ENCODE measurements at places on chromosomes 16 and 17.

DNA sequence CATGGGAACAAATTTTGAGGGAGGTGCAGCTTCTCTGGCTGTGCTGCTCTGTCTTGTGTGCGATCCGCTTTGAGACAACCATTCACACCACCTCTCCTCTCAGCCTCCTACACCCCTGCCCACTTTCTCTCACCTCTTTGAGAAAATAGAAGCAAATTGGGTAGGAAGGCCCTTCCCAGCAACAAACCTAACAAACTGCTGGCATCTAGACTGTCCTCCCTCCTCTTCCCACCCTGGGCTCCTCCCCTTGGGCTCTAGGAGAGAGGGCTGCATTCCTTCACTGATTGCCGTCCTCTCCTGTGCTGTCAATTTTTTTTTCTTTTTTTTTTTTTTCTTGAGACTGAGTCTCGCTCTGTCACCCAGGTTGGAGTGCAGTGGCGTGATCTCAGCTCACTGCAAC is 13.5 kb downstream of the CDIPT start:
- no peak for DNase-seq

DNA sequence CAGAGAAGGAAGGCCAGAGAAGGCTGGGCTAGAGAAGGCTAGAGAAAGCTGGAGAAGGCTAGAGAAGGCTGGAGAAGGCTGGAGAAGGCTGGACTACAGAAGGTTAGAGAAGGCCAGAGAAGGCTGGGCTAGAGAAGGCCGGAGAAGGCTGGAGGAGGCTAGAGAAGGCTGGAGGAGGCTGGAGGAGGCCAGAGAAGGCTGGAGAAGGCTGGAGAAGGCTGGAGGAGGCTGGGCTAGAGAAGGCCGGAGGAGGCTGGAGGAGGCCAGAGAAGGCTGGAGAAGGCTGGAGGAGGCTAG is 6.4 kb upstream of the OGFOD3 start:
- no peak for DNase-seq

DNA sequence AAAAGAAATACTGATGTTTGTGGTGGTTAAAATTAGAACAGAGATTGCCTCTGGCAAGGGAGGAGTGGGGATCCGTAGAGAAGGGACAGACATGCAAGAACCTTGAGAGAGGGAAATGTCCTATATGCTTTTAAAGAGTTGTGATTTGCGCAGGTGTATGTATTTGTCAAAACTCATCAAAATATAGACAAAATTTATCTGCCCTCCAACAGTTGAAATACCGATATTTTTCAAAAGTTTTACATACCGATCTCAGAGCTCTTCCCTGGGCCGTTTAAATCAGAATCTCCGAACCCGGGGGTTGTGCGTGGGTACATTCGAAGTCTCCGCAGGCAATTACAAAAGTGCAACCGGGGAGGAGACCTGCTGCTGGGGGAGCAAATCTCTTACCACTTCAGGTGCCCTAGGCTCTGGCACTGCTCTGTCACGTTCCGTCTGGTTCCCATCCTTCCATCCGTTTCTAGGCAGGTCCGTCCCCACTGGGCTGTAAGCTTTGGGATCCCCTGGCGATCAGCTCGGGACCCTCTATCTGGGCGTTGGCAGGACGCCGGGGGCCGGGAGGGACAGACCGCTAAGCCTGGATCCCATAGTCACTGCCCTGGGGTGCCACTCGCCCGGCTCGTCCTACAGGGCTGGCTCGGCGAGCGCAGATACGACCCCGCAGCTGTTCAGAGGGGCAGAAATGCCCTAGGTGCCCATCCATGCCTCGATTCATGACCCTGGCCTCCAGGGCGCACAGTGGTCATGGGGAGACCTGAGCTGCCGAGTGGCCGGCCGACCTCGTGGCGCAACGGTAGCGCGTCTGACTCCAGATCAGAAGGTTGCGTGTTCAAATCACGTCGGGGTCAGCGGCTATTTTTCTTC is 4.2 kb downstream of the BORCS6 start:
- DNase-seq, result no peak

DNA sequence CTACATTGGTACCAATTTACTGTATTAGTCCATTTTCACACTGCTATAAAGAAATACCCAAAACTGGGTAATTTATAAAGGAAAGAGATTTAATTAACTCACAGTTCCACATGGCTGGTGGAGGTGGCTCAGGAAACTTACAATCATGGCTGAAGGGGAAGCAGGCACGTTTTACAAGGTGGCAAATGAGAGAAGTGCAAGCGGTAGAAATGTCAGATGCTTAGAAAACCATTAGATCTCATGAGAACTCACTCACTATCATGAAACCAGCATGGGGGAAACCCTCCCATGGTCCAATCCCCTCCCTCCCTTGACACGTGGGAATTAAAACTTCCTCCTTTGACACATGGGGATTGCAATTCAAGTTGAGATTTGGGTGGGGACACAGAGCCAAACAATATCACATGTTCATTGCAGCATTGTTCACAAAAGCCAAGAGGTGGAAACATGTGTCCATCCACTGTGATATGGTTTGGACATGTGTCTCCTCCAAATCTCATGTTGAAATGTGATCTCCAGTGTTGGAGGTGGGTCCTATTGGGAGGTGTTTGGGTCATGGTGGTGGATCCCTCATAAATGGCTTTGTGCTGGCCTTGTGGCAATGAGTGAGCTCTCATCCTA is 3.1 kb upstream of the SPACA3 start:
- DNase-seq, result no peak

DNA sequence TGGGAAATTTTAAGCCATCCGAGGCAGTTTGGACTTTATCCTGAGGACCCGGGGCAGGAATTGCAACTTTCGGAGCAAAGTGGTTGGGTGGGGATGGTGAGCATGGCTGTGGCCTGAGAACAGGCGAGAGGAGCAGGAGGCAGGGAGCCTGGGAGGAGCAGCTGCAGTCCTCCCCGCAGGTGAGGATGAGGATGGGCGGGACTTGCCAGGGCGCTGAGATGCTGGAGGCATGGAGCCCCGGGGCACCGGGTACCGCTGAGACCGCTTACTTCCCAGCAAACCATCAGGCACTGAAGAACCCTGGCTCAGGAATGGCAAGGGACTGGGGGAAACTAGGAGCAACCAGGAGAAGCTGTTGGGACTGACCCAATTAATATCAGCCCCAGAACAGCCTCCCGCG is 210.8 kb downstream of the GSG1L start:
- DNase-seq, result no peak

DNA sequence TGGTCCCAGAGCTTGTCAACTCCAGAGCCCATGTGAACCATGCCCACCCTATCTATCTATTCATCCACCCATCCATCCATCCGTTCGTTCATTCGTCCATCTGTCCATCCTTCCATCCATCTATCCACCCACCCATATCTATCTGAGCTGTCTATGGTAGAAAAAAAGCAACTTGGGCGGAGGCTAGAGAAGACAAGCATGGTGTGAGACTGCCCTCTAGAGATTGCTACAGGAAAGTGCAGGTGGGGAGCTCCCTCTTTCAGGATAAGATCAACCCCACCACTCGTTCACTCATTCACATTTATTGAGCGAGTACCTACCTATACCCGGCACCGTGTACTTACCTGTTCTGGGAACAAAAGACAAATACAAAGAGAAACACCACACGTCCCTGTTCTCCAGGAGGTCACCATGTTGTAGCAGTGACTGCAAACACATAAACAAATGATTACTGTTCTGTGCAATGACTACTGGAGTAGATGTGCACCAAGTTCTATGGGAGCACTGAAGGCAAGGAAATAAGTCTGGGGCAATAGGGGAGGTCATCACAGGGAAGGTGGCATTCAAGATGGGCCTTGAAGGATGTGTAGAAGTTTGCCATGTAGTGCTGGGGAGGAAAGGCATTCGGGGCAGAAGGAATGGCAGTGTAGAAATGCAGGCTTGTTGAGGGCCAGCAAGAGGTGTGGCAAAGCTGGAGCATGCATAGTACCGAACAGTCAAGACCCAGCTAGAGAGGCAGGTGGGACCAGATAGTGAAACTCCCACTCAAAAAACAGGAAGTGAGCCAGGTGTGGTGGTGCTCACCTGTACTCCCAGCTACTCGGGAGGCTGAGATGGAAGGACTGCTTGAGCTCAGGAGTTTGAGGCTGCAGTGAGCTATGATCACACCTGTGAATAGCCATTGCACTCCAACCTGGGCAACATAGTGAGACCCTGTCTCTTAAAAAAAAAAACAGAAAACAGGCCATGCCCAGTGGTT is 13.4 kb upstream of the ATP5MC1 start:
- peak; percentile 24 for DNase-seq

GRCh38 chr16:588639-588888 is 1.3 kb upstream of the RAB40C start:
- DNase-seq, result no peak

GRCh38 chr17:4180791-4181190 is 37.8 kb downstream of the CYB5D2 start:
- DNase-seq, result no peak

DNA sequence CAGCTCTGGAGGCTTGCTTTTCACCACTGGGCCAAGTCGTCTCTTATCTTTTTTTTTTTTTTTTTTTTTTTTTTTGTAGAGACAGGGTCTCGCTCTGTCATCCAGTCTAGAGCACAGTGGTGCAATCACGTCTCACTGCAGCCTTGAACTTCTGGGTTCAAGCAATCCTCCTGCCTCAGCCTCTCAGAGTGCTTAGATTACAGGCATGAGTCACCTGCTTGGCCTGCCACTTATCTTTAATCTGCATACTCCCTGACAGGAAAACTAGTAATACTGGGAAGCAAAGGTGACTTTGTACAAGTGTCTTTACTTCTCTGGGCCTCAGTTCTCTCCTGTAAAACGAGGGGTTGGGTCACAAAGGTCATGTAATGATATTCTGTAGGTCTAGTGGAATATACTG is 15.0 kb downstream of the NTN1 start:
- no peak for DNase-seq

All from NCI-H524 treated with DMSO at 0.1 percent for 48 hours (cell line).